ENCODE measurements at places on chromosomes 4 and X. TPM values are rescaled to one million over a fixed set of nuclear protein-coding genes. Genes with fewer than 3 reads are reported as not detected.

PAGE4 gene
- not detected for total RNA-seq

C1QTNF7 gene
- 1.5 TPM for total RNA-seq

DNAAF6 gene
- 0.18 TPM for total RNA-seq

AKAP4 gene
- total RNA-seq, result not detected

VEGFD gene
- total RNA-seq, result 0.27 TPM

ASB9 gene
- total RNA-seq, result 1.3 TPM

OFD1 gene
- 31.3 TPM for total RNA-seq

DIPK2B gene
- 5.0 TPM for total RNA-seq

GPR82 gene
- not detected for total RNA-seq

GABRE gene
- total RNA-seq, result 18.7 TPM

PLK4 gene
- 20.9 TPM for total RNA-seq

ANKRD37 gene
- 14.2 TPM for total RNA-seq

GPC3 gene
- 13.8 TPM for total RNA-seq

VCX3A gene
- total RNA-seq, result not detected

BRS3 gene
- total RNA-seq, result not detected

P2RY4 gene
- total RNA-seq, result 0.54 TPM

SSX2 gene
- not detected for total RNA-seq

FNIP2 gene
- total RNA-seq, result 42.0 TPM

RS1 gene
- not detected for total RNA-seq

ADAMTS3 gene
- total RNA-seq, result 13.8 TPM

PRDM5 gene
- 29.8 TPM for total RNA-seq

PABPC1L2B gene
- total RNA-seq, result 0.09 TPM

CXCL8 gene
- total RNA-seq, result 2.0 TPM

ARHGEF6 gene
- total RNA-seq, result 17.1 TPM

CT55 gene
- total RNA-seq, result not detected

ZNF718 gene
- total RNA-seq, result 21.0 TPM

MAGEA11 gene
- total RNA-seq, result not detected

UGT2B7 gene
- total RNA-seq, result not detected

KCNE5 gene
- 4.6 TPM for total RNA-seq

EMCN gene
- total RNA-seq, result 5.2 TPM

ATOH1 gene
- 6.3 TPM for total RNA-seq

CT47B1 gene
- not detected for total RNA-seq

EDNRA gene
- total RNA-seq, result 10.5 TPM

NAP1L2 gene
- total RNA-seq, result 26.5 TPM

UCP1 gene
- total RNA-seq, result not detected

PAK3 gene
- total RNA-seq, result 63.2 TPM

NEUROG2 gene
- 7.8 TPM for total RNA-seq

RAB28 gene
- 23.4 TPM for total RNA-seq

CHIC1 gene
- total RNA-seq, result 19.5 TPM

CHM gene
- 49.4 TPM for total RNA-seq

HS3ST1 gene
- 2.4 TPM for total RNA-seq

WAS gene
- total RNA-seq, result 0.27 TPM

TLL1 gene
- total RNA-seq, result 40.4 TPM

CASP3 gene
- 54.3 TPM for total RNA-seq

ITIH6 gene
- not detected for total RNA-seq

GRPR gene
- 0.36 TPM for total RNA-seq

CSAG3 gene
- total RNA-seq, result not detected

OSTC gene
- 59.0 TPM for total RNA-seq

HSD17B10 gene
- total RNA-seq, result 21.6 TPM

SHROOM4 gene
- total RNA-seq, result 3.7 TPM

MAGEC2 gene
- not detected for total RNA-seq

ODAM gene
- not detected for total RNA-seq

TXK gene
- total RNA-seq, result 0.27 TPM

OTUD6A gene
- total RNA-seq, result not detected

PITX2 gene
- not detected for total RNA-seq
